Stimulated activated CD4-positive, alpha-beta T cell treated with anti-CD3 and anti-CD28 coated beads, Interleukin-15, amount 100 ng/mL, for 1 hour (primary cell): ENCODE measurements at places on chromosomes 6 and 20.

- DNase-seq = no peak
These were observed 128.9 kb upstream of the ZNF184 start for GRCh38 chr6:27601668-27602254.

- no peak for DNase-seq
These were observed 24.7 kb upstream of the ZFAND3 start for GRCh38 chr6:37794825-37795224.

- DNase-seq = no peak
These were observed 77.5 kb downstream of the GINS1 start for GRCh38 chr20:25484911-25485511.

- no peak for DNase-seq
These were observed 101.7 kb downstream of the TSHZ2 start for GRCh38 chr20:53073636-53074415.

DNA sequence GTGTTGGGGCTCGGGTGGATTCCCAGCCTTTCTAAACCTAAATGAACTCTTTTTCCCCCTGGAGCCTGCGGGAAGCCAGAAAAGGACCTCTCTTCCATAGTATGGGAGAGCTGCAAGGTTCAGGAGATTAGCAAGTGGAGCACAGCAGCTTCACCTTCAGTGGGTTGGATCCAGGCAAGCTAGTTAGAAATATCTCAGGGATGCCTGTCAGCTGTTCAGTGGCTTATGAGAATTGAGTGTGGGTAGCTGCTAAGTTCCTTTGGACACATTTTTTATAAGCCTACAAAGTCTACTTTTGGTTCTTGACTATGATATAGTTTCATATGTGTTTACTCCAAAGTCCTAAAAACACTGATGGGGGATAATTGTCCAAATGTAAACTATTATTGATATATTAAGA lies 642.1 kb downstream of the EPM2A start:
- DNase-seq = no peak

GRCh38 chr6:73109659-73110058 lies 115.6 kb downstream of the KHDC1L start:
- no peak for DNase-seq

DNA sequence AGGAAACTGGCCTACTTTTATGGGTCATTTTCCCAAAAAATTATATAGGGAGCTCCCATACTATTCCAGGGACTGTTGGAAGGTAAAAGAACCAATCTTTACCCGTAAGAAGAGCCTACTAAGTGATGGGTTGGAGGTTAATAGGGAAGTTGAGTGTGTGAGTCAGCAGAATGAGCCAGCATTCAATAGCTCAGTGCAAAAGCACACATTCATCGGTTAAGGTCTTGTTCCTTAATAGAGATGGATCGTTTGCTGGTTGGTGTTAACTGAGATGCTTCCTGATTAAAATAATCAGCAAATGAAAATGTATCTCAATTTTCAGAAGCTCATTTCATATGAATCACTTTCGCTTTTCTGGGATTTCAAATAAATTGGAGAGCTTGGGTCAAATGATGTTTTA lies 115.3 kb upstream of the MRPS10 start:
- no peak for DNase-seq

- no peak for DNase-seq
These were observed 10.9 kb downstream of the FOXF2 start for GRCh38 chr6:1400126-1400850.

GRCh38 chr6:151400473-151400872 lies 9.1 kb upstream of the ZBTB2 start:
- DNase-seq = no peak

DNA sequence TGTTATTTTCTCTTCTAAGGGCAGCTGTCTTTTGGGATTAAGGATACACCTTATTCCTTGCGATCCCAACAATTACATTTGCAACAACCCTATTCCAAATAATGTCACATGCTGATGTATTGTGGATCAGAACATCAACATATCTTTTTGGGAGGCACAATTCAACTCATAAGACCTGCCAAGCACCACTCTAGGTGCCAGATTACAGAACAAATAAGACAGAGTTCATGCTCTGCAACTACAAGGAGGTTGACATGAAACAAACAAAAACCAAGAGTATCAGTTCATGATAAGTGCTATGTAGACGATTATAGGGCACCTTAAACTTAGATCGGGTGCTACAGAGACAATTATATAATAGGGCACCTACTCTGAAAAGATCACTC lies 203.2 kb upstream of the SGK1 start:
- DNase-seq = no peak
